Activated CD4-positive, alpha-beta T cell treated with anti-CD3 and anti-CD28 coated beads for 4 hours (primary cell): ENCODE measurements at places on chromosomes 16 and 17.

GRCh38 chr16:14020141-14020540, 51.0 kb upstream of the MRTFB start:
- no peak for DNase-seq

- DNase-seq, result no peak
These were observed 4.2 kb upstream of the GNA13 start for GRCh38 chr17:65060631-65061254.

GRCh38 chr17:36468903-36469635, 17.4 kb upstream of the ZNHIT3 start:
- DNase-seq, result no peak

DNA sequence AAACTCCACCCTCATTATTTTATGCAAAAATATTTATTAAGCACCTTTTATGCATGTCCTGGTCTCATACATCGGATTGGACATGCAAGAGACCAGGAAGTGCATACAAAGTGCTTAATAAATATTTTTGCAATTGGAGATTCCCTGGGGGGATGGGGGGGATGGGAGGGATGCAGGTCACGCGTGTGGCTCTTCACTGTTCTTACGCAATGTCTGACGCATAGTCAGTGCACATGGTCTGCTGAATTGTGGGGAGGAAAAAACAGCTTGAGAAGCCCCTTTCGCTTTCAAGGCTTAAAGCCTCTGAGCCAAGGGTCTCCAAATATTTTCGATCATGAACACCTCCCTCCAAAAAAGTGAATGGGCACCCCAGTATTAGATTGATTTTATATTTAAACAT, 96.7 kb upstream of the XYLT1 start:
- DNase-seq, result no peak

DNA sequence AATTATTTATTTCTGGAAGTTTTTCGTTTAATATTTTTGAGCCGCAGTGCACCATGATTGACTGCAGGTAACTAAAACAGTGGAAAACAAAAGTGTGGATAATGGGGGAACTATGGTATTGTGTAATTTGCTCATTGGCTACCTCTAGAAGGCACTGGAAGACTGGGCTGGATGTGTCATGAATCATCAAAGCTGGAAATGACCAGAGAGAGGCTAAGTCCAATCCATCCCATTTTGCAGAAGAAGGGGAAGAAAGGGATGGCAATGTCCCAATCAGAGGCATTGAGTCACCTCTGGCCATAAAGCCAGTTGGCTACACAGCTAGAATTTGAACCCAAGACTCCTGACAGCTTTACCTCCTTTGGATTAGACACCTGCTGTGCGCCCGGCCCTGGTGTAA, 29.3 kb downstream of the GLP2R start:
- no peak for DNase-seq

- DNase-seq, result no peak
These were observed 184.1 kb upstream of the ZFHX3 start for GRCh38 chr16:73231944-73232554.

DNA sequence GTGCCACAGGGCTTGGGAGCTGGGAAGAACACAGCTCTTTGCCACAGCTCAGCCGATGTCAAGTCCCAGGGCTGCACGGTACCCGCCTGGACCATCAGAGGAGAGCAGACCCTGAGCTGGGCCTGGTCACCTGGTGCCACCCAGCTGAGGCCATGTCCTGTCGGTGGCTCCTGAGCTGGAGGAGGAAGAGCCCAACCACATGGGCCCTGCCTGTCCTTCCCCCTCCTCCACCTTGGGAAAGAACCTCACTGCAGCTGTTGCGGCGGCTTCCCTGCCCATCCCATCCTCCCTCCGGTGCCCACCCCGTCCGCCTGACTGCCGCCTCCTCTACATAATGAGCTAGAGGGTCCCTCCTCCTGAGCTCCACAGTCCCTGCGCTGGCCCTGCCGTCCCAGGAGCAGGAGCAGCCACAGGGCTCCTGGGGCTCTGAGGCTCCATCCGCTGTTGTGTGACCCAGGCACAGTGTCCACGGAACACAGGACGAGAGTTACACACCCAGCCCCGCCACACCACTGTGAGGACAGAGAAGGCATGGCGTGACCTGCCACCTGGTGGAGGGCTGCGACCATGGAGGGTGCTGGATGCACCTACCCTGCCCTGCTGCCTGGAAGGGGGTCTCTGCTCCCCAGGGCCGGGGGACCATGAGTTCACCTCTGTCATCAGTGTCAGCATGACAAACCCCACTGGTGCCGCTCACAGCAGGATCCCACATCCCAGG, 21.4 kb upstream of the CHMP6 start:
- DNase-seq, result peak; percentile 46
